Gastroesophageal sphincter (tissue), 4 donors: ENCODE measurements at places on chromosomes 5 and 9. TPM values are rescaled to one million over a fixed set of nuclear protein-coding genes. Genes with fewer than 3 reads are reported as not detected.

DNA sequence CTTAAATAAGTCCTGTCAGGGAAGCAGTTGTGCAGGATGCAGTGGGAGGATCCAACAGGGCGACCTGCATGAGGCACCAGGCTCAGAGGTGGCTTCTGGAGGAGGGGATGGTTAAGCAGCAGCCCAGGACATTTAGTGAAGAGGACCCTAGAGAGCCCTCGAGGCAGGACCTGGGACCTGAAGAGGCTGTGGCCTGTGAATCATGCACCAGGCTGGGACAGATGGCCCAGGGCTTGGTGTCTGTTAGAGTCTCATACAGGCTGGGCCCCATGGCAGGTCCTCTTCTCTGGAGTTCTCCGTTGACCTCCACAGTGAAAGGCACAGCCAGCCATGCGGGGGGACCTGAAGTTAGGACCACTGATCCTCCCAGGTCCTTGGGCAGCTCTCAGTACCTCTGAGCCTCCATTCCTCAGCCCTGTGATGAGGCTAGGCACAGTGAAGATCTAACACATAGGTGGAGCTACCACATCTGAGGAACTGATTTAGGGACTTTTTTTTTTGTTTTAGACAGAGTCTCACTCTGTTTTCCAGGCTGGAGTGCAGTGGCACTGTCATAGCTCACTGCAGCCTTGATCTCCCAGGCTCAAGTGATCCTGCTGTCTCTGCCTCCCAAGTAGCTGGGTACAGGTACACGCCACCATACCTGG, 60.8 kb upstream of the GARNL3 start:
- no peaks in the 10 kb centered on the region for H3K27me3 ChIP-seq
- no peak overlapping the region for H3K4me3 ChIP-seq
- H3K27ac ChIP-seq: peak overlapping the region; percentile 54
- ATAC-seq: no peak

DNA sequence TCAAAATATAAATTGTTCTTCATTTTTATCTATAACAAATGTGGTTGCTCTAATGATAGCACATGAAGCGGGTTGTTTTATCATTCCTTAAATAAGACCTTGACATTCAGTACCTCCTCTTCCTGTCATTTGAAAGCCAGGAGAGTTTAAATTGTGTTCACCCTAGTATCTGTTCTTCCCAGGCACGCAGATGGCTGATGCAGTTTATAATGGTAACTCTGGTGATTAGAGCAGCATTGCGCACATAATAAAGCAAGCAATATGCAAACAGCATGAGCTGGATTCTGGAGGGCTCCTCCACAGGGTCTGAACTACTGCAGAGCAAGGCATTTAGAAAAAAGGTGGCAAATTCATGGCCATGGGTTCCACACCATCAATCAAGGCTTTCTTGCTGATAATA, 307.8 kb downstream of the ENC1 start:
- no peaks in the 10 kb centered on the region for H3K4me1 ChIP-seq
- H3K27me3 ChIP-seq: no peaks in the 10 kb centered on the region
- no peak overlapping the region for H3K27ac ChIP-seq
- no peak overlapping the region for H3K4me3 ChIP-seq
- ATAC-seq: no peak
- no peaks in the 10 kb centered on the region for H3K36me3 ChIP-seq

GRCh38 chr5:956941-957747, 51.5 kb upstream of the NKD2 start:
- peak; percentile 56 for ATAC-seq
- H3K27ac ChIP-seq: peak overlapping the region; percentile 66
- H3K4me1 ChIP-seq: no peaks in the 10 kb centered on the region
- no peaks in the 10 kb centered on the region for H3K36me3 ChIP-seq
- peaks cover 6% of the 10 kb centered on the region for H3K27me3 ChIP-seq

DNA sequence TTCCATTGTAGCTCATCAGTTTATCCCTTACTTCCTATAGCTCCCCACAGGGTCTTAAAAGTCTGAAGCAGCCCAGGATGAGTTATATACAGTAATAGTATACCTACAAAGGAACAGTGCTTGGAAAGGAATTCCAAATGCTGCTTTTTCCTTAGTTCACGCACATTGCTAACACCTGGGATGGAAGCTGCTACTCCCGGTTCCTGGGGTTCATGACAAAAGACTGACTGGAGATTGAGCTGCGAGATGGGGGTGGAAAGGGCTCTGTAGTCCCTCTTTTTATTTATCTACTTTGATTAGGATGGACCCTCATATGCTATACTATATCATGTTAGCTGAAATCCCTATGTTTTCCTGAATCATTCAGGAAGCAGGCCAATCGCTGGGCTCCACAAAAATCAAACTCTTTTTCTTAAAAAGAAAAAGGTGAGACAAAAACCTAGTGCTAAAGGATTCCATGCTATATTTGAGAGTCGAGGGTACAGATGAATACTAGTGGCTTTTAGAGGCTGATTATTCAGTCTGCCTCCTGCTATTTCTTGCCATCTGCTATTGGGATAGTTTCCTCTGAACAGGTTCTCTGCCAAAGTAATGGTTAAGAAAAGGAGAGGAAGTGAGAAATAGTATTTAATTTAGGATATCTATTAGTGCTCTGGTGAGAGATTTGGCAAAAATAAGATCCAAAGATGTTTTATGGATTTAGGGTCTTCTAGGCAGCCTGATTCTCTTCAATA, 81.2 kb downstream of the MRPS27 start:
- H3K27ac ChIP-seq: no peak overlapping the region
- H3K27me3 ChIP-seq: no peaks in the 10 kb centered on the region
- no peak overlapping the region for H3K4me3 ChIP-seq
- ATAC-seq: no peak
- peaks cover 5% of the 10 kb centered on the region for H3K4me1 ChIP-seq

DNA sequence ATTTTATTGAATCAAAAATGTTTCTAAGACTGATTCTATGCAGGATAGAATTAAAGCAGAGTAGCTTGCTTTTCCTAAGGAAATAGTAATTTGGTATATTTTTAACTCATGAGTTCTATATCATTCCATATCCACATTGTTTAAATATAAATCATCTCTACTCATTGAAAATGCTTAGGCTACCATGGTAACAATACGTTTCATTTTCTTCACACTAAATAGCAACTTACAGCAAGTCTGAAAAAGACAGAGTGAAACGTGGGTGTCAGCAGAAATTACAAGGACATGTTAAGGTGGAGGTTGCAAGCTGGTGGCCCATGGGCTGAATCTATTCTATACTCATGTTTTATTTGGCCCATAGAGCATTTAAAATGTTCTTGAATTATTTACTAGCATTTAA, 487.9 kb downstream of the ARHGEF28 start:
- H3K4me1 ChIP-seq: no peaks in the 10 kb centered on the region
- H3K4me3 ChIP-seq: no peak overlapping the region
- H3K27ac ChIP-seq: no peak overlapping the region
- no peak for ATAC-seq
- H3K27me3 ChIP-seq: no peaks in the 10 kb centered on the region
- no peaks in the 10 kb centered on the region for H3K36me3 ChIP-seq

DNA sequence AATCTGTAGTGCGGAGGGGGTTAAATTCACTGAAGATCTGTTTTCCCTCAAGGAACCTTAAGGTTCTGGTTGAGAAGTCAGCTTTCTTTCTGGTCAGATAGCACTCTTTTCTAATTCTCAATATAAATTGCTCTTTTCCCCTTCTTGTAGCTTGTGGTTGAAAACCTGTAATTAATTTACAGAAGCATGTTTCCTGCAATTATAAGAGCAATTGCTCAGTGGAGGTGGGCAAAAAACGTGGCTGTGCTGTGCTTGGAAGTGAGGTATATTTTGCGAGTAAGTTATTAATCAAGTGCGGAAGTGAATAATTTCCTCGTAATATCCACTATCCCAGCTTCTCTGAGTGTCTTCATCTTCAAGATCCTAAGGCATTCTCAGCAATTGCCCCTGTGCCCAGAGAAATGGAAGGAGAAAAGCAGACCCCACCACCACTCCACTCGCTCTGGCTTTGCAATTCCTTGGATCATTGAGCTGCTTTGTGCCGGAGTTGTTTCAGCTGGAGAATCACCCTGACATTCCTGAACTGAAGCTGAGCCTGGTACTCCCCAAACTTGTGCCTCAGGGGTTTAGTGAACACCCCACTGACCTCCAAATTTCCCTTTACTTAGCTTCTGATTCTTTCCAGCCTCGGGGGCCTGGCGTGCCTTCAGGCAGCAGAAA, 140.6 kb downstream of the LRRC70 start:
- no peak for ATAC-seq
- no peak overlapping the region for H3K27ac ChIP-seq
- no peaks in the 10 kb centered on the region for H3K27me3 ChIP-seq
- H3K36me3 ChIP-seq: no peaks in the 10 kb centered on the region
- no peaks in the 10 kb centered on the region for H3K4me1 ChIP-seq

GRCh38 chr5:6728011-6728794, 15.0 kb downstream of the TENT4A start:
- H3K27ac ChIP-seq: no peak overlapping the region
- H3K4me1 ChIP-seq: peaks cover 42% of the 10 kb centered on the region
- no peaks in the 10 kb centered on the region for H3K27me3 ChIP-seq
- ATAC-seq: no peak
- no peaks in the 10 kb centered on the region for H3K36me3 ChIP-seq

DNA sequence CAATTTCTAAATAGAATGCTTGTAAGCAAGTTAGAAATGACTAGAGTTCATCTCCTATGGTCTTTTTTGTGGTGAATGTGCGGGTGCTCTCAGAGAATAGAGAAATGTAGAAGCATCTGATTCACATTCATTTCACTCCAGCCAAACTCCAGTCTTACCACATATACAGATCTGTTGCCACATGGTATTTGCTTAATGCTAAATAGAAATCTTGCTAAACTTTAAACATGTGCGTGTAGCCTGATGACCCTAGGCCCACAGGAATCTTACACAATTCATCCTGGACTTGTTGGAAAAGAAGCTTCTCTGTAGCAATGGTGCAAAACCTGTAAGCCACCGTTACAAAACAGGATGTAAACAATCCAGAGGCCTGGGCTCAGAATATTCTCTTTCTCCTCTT, 135.2 kb downstream of the PCSK1 start:
- no peaks in the 10 kb centered on the region for H3K36me3 ChIP-seq
- no peak overlapping the region for H3K4me3 ChIP-seq
- H3K4me1 ChIP-seq: no peaks in the 10 kb centered on the region

GRCh38 chr5:73940801-73941200, 314.8 kb downstream of the ARHGEF28 start:
- no peaks in the 10 kb centered on the region for H3K4me1 ChIP-seq
- no peak for ATAC-seq
- peaks cover 5% of the 10 kb centered on the region for H3K36me3 ChIP-seq
- no peak overlapping the region for H3K4me3 ChIP-seq
- H3K27ac ChIP-seq: no peak overlapping the region

DNA sequence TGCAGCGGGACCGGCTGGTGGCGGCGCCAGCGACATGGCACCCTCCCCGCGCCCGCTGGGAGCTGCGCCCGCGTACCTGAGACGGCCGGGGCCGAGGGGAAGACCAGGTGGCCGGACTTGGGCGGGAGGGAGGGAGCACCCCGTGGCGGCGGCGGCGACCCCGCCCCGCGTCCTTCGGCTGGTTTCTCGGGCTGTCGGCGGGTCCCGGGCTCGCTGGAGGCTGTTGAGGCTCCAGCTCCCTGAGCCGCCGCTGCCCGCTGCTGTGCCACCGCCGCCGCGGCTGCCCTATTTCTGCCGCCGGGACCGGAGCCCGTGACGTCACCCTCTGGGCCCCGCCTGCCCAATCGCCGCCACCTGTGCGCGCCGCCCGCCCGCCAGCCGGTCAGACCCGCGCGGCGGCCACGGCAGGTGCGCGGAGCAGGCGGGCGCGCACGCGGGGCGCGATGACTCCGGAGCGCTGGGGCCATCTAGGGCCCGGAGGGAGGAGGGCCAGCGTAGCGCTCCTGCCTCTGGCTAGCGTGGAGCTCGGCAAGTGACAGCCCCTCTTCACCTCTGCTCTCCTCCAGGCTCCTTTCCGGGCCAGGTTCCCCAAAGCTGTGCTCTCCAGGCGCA, at the start of gene FSTL4:
TSS of gene FSTL4 (minus strand) at position 293 of the 612 bp plus-strand sequence.
- peak within 1 kb of the TSS; percentile 50 for H3K4me3 ChIP-seq
- no peaks in the 10 kb centered on the region for H3K36me3 ChIP-seq
- peaks cover 3% of the 10 kb centered on the region for H3K4me1 ChIP-seq
- no peak within 1 kb of the TSS for H3K27ac ChIP-seq

DNA sequence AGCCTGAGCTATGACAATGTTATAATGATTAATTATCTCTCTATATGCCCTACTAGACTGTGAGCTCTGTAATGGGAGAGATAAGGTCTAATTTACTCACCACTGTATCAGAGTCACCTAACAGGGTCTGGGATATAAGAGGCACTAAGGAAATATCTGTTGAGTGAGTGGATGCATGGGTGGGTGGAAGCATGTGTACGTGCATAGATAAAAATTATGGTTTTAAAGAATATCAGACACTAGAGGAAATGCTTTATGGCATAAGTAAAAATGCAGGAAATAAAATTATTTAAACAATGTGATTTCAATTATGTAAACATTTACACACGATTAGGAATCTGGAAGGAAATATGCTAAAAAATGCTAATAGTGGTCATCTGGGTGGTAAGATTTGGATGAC, 137.8 kb downstream of the SPOCK1 start:
- peaks cover under 1% of the 10 kb centered on the region for H3K27me3 ChIP-seq
- H3K4me3 ChIP-seq: no peak overlapping the region
- no peak for ATAC-seq
- H3K36me3 ChIP-seq: no peaks in the 10 kb centered on the region

DNA sequence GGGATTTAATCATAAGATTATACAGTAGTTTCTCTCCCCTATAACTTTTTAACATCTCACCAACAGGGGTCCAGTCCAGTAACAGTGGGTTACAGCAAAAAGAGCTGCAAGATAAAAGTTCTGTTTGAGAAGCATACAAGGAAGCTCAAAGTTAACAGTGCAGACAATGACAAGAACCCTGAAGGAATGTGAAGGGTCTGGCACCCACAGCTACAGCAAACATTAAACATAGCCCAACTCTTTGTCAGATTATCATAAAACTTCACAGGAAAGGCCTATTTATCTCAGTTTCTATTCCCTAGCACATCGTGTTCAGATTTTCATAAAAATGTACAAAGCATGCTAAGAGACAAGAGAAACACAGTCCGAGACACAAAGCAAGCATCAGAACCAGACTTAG, 309.4 kb downstream of the DIRAS2 start:
- H3K27me3 ChIP-seq: no peaks in the 10 kb centered on the region
- H3K4me1 ChIP-seq: no peaks in the 10 kb centered on the region

- no peak overlapping the region for H3K27ac ChIP-seq
- H3K4me1 ChIP-seq: no peaks in the 10 kb centered on the region
- H3K4me3 ChIP-seq: no peak overlapping the region
- no peaks in the 10 kb centered on the region for H3K27me3 ChIP-seq
- H3K36me3 ChIP-seq: peaks cover 80% of the 10 kb centered on the region
Observed at GRCh38 chr9:37528652-37529471, 43.1 kb downstream of the POLR1E start.

GRCh38 chr5:57779383-57780223, 297.0 kb upstream of the ACTBL2 start:
- no peak overlapping the region for H3K27ac ChIP-seq
- no peak for ATAC-seq
- H3K36me3 ChIP-seq: no peaks in the 10 kb centered on the region
- no peaks in the 10 kb centered on the region for H3K27me3 ChIP-seq

GRCh38 chr5:51439232-51439631, 56.0 kb downstream of the ISL1 start:
- no peaks in the 10 kb centered on the region for H3K4me1 ChIP-seq
- no peaks in the 10 kb centered on the region for H3K36me3 ChIP-seq
- no peak for ATAC-seq
- no peak overlapping the region for H3K27ac ChIP-seq

OLFML2A gene
- total RNA-seq: 43.0 TPM

TPM2 gene
- 7,572 TPM for total RNA-seq

PPP3R2 gene
- total RNA-seq: not detected

PCDHB2 gene
- 1.4 TPM for total RNA-seq

LPCAT1 gene
- 20.3 TPM for total RNA-seq

HRCT1 gene
- total RNA-seq: 10.1 TPM

NSG2 gene
- total RNA-seq: 4.6 TPM
